HepG2 (cell line): ENCODE measurements at places on chromosomes 3 and 15. TPM values are rescaled to one million over a fixed set of nuclear protein-coding genes. Genes with fewer than 3 reads are reported as not detected.

HIGD2B gene
- not detected in 2 replicates for polyA plus RNA-seq

TEX55 gene
- polyA plus RNA-seq, result not detected in 2 replicates

TGM5 gene
- polyA plus RNA-seq, result 0.55 and 0.65 TPM in 2 replicates

FGD5 gene
- 0.17 TPM in 1 of 2 replicates, not detected in the other for polyA plus RNA-seq

MAPKAPK3 gene
- 39.9 and 46.2 TPM in 2 replicates for polyA plus RNA-seq

TIGIT gene
- polyA plus RNA-seq, result not detected in 2 replicates

CPNE9 gene
- 0.14 and 0.20 TPM in 2 replicates for polyA plus RNA-seq

PKM gene
- 766 and 780 TPM in 2 replicates for polyA plus RNA-seq

MON1A gene
- polyA plus RNA-seq, result 4.6 and 7.0 TPM in 2 replicates

MKRN3 gene
- 2.1 and 2.4 TPM in 2 replicates for polyA plus RNA-seq

DNA sequence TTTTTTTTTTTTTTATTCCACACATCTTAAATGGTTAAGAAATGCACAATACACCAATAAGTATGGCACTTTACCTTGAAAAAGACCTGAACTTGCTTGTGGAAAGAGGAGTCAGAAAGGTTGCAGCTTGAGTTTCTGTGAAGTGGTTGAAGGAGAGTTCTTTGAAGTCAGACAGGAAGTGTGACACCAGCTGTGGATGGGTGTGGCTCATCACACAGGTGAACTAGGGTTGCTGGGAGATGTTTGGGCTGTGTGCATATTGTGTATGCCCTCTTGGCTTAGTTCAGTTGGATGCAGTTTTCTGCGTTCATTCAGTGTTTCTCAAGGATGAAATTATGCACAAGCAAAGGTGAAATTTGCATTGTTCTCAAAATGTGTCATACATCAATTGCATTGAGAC, 6.3 kb downstream of the AEN start:
- no peak for DNase-seq

DNA sequence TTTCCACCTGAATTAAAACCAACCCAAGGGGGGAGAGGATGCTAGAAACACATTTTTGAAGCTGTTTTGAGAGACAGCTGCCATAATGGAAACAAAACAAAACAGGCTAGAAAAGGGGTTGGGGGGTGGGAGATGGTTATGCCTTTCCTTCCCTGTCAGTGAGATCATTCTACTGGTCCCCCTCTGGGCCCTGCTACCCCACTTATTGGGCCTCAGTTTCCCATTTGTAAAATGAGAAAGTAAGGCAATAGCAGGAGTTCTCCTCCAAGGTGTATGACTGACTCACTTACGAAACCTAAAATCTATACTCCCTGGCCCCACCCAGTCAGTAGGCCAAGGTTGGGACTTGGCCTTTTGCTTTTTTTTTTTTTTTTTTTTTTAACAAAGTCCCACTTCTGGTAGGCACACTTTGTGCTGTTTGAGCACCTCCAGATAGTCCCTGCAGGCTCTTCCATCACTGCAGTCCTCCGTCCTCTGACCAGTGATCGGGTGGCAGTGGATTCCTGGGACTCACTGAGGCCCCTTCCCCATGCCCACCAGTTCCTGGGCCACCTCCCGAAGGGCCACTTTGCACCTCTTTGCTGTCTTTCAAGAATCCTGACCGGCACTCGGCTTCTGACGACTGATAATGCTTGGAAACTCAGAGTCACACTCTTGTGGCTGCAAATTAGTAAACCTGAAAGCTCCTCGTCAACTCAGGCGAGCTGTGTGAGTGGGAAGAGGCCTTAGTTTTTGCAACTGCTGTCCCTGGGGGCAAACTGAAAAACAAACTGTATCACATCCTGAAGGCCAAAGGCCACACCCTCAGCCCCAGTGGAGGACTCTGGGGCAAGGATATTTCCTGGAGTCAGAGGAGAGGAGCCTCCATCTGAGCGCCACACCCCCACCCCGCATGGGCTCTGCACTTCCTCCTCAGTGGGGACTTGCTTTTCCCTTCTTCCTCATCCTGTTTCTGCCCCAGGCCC, 6.7 kb upstream of the PSTPIP1 start:
- no peak for DNase-seq

DNA sequence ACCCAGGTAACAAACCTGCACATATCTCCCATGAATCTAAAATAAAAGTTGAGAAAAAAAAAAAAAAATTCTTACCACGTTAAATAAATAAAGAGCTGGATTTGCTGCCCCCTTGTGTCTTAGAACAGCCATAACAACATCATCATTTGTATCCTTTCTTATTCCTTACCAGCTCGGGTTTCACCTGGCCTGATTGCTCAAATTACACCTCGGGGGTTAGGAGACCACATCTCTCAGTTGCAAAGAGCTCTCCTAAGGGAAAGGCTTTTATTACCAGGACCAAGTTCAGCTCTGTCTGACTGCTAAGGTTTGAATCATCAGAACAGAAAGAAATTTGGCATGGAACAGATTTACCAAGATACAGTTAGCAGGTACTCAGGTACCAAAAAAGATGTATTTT, 25.8 kb upstream of the RPL39L start:
- DNase-seq, result peak; percentile 58

- no peak for DNase-seq
Observed at GRCh38 chr3:157086060-157086750, 73.7 kb downstream of the CCNL1 start.

- DNase-seq, result no peak
Observed at GRCh38 chr3:139204728-139205127, 139.1 kb upstream of the MRPS22 start.

GRCh38 chr3:15872807-15873206, 75.0 kb upstream of the ANKRD28 start:
- DNase-seq, result no peak

DNA sequence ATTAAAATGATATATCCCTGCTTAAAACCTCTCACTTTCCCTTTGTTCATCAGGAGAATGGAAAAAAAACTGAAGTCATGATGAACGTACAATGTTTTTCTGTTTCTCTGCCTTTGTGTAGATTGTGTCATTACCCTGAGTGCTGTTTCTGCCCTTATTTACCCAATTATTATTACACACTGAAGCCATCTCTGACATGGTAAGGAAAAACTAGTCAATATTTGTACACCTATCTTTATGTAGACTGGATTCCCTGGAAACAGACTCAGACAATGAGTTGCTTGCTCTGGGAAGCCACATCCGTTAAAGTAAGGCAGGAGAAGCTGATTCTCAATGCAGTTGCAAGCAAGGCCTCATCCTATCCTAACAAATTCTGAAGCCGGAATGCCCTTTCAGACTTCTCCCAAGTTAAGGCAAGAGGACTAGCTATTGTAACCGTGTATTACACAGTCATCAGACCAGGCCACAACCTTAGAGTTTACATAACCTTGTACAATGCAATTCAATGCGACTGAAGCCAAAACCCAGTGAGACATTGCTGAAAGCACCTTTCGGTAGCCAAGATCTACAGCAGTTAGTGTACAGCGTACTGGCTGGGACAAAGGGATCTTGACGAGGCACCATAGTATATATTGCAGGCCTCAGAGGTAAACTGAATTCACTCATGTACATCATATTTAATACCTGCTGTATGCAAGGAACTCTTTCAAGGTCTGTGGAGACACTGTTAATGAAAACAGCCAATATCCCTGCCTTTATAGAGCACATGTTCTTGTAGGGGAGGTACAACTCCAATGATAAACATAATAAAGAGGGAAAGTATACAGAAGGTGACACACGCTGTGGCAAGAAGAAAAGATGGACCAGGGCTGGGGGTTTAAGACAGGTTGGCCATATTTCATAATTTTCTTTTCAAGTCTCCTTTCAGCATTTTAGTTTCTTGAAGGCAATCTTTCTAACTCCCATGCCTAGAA, 1040.8 kb upstream of the SEMA6D start:
- DNase-seq, result no peak

DNA sequence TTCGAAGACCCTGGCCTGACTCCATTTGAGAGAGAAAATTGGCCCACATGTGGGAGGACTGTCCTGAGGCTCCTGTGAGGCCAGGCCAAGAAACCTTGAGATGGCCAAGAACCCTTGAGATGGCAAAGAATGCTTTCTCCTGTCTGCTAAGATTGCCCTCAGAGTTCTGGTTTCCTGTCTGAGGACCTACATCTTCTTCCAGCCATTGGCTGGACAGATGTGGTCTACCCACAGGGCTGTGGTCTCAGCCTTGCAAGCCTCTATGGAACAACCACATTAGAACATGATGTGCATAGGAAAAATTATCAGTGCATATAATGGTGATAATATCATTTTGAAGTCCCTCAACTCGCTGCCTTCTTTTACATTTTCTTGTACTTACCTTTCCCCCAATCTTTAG, 10.8 kb upstream of the RASA2 start:
- no peak for DNase-seq

DNA sequence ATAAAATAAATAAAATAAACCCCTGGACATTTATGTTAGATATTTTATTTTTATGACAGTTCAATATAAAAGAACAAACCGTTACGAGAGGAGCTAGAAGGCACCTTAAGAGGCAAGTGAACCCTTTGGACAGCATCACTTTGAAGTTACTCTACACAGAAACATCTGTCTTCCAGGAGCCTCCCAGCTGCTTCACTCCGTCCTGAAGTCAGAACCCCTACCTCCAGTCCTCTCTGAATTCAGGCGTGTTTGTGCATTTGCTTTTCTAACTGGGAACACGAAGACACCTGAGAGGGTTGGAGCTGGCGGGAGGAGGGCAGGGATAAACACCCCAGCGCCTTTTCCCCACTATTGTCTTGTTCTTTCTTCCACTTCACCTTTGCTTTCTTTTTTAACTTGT, 46.2 kb downstream of the CMTM7 start:
- no peak for DNase-seq

DNA sequence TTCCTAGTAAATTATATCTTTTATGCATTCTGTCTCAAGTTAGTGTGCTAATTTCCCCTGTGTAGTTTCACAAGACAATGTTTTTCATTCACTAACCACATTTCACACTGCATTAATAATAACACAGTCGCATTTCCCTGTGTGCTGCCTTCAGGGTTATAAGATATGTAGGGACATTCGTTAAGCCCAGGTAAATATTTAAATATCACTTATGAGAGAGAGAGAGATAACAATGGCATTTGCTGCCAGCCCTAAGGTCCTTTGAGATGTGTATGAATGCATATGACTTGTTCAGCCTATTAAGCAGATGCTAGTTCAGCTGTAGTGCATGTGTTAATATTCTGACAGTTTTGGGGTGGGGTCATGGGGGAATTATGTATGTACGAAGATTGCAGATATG, 876.7 kb downstream of the NAALADL2 start:
- DNase-seq, result no peak

DNA sequence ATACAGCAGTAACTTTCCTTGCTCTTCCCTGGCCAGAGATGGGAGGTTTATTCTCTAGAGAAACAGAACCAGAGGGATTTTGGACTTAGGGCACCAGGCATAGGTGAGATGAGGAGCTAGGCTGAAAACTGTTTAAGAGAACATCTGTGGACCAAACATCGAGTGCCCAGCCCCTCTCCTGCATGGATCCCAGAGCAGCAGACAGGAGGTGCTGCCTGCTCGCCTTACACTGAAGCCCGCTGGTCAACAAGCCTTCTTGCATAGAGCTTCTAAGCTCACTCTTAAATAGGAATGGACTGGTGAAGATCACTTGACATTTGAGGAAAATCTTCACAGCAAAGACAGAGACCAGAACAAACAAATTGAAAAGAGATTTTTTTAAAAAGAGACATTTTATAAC, 41.2 kb downstream of the PARP15 start:
- DNase-seq, result no peak

DNA sequence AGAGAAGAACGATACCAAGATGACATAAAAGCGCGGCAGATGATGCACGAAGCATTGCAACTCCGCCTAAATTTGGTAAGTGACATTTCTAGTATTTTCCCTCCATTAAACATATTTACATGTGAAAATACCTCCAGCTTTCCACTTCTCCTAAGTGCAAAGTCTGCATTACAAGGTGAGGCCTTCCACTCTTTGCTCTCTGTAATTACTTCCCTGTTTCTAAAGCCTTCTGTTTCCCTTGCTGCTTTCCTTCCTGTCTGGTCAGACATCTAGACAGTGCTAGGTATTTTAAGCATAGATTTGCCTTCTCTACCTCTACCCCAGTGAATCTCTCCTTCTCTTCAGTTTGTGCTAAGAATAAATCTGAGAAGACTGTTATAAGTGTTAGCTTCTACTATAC, 1.9 kb downstream of the P2RY12 start:
- no peak for DNase-seq

DNA sequence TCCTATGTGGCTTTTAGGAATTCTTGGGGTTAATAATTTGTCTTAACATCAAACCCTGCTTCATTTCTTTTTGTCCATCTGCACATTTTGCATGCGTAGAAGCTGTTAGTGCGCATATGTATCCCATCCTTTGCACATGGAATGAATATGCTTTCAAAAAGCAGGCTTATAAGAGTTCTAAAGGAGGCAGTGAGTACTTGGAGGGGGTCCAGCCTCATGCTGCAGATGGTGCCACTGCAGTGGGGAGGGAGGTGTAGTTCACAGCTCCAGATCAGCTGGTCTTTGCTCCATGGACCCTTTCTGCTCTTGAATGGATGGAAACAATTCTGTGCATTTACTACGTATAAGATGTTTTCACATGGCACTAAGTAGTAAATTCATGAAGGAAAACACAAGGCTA, 20.7 kb upstream of the SSR3 start:
- no peak for DNase-seq

DNA sequence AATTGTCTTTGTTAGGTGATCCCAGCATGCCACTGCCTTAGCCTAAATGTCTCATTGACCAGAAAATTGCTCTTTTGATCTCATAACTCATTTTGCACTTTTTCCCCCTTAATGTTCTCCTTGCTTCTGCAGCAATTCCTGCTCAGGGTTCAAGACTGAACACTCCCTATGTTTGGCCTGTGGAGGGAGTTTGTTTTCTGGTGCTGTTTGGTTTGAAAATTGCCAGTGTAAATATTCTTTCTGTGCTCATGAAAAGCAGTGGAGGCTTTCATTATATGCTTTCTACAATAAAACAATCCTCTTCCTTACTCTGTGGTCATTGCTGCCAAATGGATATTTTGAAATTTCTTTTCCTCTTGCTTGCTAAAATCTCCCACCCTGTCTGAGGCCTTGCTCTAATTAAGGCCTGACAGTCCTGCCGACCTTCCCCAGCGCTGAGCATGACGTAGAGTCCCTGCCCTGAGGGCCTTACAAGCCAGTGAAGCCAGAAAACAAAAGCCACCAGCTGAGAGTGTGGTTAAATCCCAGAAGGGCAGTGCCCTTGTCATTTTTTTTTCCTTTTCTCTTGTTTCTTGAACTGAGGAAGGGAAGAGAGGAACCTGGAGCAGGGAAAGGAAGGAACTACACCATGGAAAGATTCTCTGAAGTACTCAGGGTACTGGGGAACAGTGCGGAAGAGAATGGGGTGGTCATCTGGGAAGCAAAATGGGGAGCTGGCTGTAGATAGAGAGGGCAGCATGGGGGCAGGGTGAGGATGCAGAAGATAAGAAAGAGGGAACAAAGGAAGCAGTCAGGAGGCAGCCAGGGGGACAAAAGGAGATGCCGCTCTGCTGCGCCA, 24.8 kb downstream of the ZBTB38 start:
- no peak for DNase-seq
